Thymus (tissue), 14 donors: ENCODE measurements at places on chromosomes 1 and 21. TPM values are rescaled to one million over a fixed set of nuclear protein-coding genes. Genes with fewer than 3 reads are reported as not detected.

Gene GPR25
- 0.07 TPM for polyA plus RNA-seq

Gene TNFRSF14
- 233 TPM for polyA plus RNA-seq

Gene LYPD8
- polyA plus RNA-seq, result 0.34 TPM

Gene GBP7
- polyA plus RNA-seq, result 0.16 TPM

Gene CFAP141
- not detected for polyA plus RNA-seq

Gene TIAM1
- 25.8 TPM for polyA plus RNA-seq

Gene LIN28A
- 0.05 TPM for polyA plus RNA-seq

Gene KRTAP19-1
- polyA plus RNA-seq, result 0.14 TPM

DNA sequence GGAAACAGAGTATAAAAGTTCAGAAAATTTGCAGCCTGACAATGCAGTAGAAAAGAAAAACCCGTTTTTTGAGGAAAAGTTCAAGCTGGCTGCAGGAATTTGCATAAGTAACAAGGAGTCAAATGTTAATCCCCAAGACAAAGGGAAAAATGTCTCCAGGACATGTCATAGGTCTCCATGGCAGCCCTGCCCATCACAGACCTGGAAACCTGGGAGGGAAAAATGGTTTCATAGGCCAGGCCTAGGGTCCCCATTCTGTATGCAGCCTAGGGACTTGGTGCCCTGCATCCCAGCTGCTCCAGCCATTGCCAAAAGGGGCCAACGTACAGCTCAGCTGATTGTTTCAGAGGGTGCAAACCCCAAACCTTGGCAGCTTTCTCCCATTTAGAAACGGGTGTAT lies 3.6 kb upstream of the KCNT2 start:
- no peak for DNase-seq

DNA sequence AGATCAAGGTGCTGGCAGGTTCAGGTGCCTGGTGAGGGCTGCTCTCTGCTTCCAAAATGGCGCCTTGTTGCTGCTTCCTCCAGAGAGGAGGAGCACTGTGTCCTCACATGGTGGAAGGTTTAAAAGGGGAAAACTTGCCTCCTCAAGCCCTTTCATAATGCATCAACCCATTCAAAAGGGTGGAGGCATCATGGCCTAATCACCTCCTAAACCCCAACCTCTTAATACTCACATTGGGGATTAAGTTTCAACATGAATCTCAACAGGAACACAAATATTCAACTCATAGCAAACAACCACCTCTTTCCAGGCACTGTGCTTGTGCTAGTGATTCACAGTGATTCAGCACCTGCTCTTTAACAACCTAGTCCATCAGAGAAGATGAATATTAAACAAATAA lies 4.2 kb downstream of the S100A12 start:
- no peak for DNase-seq

GRCh38 chr1:76593618-76594017 lies 273.7 kb upstream of the ST6GALNAC5 start:
- DNase-seq, result no peak

DNA sequence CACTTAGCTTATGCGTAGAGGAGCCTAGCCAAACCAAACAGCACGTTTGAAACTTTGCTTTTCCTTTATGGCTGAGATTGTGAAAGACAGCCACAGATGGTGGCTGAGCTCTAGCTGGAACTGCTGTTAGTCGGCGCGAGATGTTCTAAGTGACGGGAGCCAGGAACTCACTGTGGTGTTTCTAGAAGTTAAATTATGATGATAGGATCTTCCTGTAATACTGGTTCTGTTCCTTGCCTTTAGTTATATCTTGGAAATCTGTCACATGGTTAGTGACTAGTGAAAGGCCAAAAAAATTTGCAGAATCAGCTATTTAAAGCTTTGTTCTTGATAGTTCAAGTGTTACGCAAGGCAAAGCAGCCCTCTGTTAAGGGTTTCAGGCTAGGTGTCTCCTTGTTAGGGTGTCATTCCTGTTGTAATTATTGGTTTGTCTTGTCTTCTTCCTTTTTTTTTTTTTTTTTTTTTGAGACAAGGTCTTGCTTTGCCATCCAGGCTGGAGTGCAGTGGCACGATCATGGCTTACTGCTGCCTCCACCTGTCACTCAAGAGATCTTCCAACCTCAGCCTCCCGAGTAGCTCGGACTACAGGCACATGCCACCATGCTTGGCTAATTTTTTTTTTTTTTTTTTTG lies 22.6 kb downstream of the AK4 start:
- DNase-seq, result no peak

GRCh38 chr21:17370263-17370662 lies 142.6 kb upstream of the CXADR start:
- no peak for DNase-seq

DNA sequence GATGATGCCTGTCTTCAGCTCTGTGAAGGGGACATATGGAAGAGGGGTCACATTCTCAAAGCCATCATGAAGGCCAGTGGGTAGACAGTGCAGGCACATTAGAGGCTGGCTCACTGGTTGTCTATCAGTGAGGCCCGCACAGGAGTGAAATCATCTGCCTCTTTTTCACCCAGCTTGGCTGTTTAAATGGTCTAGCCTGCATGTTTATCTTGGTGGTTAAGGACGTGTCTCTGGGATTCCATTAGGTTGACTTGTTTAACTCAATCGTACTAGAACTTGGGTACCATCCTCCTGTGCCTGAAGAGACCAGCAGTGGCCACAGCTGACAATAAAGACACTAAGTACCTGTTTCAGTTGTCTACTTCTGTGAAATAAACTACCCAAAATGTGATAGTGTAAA lies 219.3 kb downstream of the PLPP3 start:
- DNase-seq, result no peak

DNA sequence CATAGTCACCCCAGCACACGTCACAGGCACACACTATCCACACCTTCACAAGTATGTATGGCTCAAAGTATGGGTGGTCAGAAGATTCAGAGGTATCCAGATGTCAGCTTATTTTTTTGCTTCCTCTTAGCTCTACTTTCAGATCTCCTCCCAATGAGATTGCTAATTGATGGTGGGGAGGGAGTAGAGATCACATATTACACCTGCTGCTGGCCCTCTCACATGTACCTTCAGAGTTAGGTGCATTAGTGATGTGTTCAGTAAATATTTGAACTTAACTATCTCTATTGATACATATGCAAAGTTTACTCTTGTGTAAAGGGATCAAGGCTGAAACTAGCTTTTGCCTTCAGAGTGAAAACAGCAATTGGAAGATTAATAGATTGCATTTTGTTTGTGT lies 262.6 kb downstream of the PCP4 start:
- no peak for DNase-seq

- no peak for DNase-seq
Observed at GRCh38 chr1:203028067-203028783, 1.9 kb downstream of the PPFIA4 start.
